H54 (cell line): ENCODE measurements at places on chromosomes 5 and 9.

- DNase-seq, result no peak
Measured at GRCh38 chr5:9515436-9515835, 30.4 kb downstream of the SEMA5A start.

GRCh38 chr9:74951725-74952151, 974 bp downstream of the C9orf40 start:
- DNase-seq, result peak; percentile 21

- no peak for DNase-seq
Measured at GRCh38 chr5:30808996-30809395, 384.5 kb upstream of the CDH6 start.

- no peak for DNase-seq
Measured at GRCh38 chr5:17114715-17115599, 102.5 kb upstream of the BASP1 start.

DNA sequence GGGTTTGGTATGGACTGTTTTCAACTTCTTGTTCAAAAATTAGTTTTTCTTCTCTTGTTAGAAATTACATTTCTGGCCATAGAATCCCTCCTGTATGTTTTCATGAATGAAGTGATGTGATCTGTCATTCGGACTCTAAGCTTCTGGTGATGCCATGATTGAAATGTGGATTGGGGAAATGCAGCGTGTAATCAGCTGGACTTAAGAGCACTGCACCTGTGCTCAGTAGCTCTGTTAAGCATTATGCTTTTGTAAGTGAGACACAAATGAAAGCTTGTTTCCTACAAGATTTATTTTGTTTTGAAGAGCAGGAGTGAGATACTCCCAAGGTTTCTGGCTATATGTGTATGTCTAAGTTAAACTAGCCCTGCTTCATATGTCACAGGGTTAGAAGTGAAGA, 24.0 kb upstream of the FAM120AOS start:
- no peak for DNase-seq

- DNase-seq, result peak; percentile 93
Measured at GRCh38 chr5:34656001-34656699, at the start of gene RAI14. RAI14 (plus strand) TSS chr5:34656328; CDS start chr5:34686920, 30,592 bp downstream.

GRCh38 chr5:166340039-166340438, 1951.4 kb upstream of the WWC1 start:
- no peak for DNase-seq

- DNase-seq, result no peak
Measured at GRCh38 chr5:163385271-163385670, 52.1 kb upstream of the CCNG1 start.

DNA sequence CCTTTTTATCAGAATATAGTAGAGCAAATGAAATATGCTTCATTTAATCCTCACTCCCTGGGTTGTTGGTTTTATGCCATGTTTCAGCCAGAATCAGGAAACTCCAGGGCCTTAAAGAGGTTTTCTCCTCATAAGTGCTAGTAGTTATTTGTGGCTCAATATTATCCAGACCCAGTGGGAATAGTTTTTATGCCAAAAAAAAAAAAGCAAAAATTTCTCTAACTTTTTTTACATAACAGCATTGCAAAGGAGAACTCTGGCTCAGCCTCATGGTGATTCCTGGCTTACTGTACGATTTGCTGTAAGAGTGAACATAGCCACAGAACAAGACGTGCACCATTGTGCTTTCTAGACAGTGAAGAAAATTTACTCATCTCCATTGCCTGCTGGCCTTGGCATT, 232.5 kb downstream of the PJA2 start:
- DNase-seq, result no peak

GRCh38 chr5:118933703-118934102, 54.6 kb downstream of the DTWD2 start:
- no peak for DNase-seq

- DNase-seq, result no peak
Measured at GRCh38 chr5:9343146-9343850, 202.6 kb downstream of the SEMA5A start.

DNA sequence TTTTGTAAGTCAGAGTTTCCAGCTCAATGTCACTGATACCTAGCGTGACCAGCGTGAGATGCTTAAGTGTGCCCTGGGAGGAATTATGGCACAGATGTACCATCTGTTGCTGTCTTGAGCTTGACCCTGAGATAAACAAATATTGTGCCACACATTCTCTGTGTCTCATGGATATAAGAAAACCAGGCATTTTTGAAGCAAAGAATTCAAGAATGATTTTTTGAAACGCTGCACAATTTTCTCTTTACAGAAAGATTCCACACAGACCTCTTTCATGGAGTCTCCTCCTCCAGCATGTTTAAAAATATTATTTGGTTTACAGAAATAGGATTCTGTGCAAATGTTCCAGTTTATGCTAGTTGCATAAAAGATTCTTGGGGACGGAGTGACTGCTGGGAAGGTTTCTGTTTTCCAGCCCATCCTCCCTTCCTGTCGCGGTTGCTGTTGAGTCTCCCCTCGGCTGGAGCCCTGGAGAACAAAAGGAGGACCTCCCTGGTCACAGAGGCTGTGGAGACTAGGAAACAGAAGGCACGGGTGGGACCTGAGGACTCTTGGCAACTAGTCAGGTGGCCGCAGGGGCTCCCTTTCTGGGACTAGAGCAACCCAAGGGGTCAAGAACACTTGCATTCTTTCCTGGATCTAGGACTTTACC, 120.8 kb downstream of the RASGRF2 start:
- DNase-seq, result no peak

DNA sequence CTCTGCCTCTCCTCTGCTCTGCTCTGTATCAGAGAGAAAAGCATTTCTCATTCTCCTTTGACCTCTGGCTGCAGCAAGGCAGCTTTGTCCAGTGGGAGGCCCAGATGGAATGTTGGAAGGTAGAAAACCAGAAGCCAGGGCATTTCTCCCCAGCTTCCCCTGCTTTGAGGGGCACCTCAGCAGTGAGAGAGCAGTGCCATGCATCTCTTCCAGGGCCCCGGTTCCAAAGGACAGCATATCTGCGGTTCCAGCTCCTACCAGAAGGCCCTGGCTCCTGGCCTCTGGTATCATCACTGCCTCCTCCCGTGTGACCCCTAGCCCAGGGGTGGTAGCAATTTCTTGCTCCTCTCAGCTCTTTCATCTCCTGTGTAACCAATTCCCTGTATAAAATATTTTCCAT, 190.8 kb downstream of the SPOCK1 start:
- DNase-seq, result no peak

GRCh38 chr5:130476325-130476724, 572.1 kb downstream of the CHSY3 start:
- no peak for DNase-seq

DNA sequence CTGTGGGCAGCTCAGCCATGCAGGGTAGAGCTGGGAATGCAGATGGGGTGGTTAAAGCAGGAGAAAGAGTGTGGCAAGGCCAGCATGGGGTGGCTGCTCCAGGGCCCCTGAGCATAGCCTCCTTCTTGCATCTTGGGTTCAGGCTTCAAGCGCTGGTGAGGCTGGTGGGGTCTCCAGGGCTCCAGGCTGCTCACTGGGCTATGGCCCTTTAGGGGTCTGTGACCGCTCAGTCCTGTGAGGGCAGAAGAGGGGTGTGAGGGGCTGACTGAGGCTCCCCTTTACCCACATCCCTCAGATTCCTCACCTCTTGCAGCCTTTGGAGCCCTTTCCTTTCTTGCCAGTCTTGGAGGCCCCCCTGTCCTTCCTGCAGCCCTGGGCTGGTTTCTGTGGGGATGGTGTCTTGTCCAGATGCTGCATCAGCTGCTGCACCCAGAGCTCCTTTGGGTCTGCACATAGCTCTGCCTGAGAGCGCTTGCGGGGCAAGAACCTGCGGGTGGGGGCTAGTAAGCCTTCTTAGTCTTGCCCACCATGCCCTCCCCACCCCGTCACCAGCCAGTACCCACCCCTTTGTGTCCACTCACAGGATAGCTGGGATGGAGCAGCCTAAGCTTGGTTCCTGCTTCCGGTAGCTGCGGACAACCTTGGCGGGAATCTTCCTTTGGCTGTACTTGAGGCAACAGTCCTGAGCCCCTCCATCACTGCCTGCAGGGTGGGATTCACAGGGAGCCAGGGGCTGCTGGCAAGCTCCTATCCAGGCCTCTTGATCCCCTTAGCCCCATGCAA, 549 bp downstream of the CCL21 start:
- no peak for DNase-seq

DNA sequence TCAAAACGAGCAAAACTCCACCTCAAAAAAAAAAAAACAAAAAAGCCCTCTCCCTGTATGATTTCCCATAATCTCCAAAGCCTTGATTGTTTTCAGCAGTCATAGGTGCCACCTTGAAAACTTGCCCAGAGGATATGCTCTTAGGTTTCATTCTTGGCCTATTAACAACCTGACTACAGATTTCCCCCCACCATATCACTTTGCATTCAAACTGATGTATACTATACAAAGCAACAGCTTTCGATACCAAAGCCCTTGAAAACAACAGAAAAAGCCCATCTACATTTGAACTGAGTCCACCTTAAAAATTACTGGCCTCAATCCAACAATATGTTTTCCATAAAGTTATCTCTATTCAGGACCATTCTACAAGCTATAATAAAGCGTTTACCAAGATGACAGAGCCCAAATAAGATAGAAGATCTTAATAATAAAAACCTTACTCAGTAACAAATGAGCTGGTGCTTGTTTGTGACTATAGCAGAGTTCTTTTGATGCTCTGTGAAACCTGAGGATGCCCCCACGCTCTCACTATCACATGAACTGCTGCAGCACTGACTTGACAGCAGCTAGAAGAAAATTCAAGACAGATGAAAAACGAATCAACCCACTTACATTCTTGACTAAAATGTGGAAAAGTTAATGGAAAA, 44.4 kb downstream of the FNBP1 start:
- DNase-seq, result no peak

- no peak for DNase-seq
Measured at GRCh38 chr5:134437847-134438581, 26.3 kb upstream of the CDKN2AIPNL start.

DNA sequence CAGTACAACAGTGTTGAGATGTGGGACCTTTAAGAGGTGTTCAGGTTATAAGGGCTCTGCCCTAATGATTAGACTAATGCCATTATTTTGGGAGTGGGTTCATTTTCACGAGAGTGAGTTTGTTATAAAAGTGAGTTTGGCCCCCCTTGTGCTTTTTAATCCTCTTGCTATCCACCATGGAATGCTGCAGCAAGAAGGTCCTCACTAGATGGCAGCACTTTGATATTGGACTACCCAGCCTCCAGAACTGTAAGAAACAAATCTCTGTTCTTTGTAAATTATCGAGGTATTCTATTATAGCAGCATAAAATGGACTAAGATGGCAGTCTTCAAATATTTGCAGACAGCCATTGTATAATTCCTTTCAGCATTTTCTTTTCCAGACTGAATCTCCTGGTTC, 212.4 kb downstream of the LRRC70 start:
- DNase-seq, result no peak

- DNase-seq, result peak; percentile 61
Measured at GRCh38 chr9:37984672-37985611, 81.0 kb upstream of the SLC25A51 start.
